ENCODE measurements at places on chromosomes 4 and X.

- DNase-seq, result no peak
Measured at GRCh38 chrX:133661962-133662839, 246.9 kb upstream of the GPC4 start.

GRCh38 chr4:147339100-147339499, 141.8 kb upstream of the EDNRA start:
- no peak for DNase-seq

DNA sequence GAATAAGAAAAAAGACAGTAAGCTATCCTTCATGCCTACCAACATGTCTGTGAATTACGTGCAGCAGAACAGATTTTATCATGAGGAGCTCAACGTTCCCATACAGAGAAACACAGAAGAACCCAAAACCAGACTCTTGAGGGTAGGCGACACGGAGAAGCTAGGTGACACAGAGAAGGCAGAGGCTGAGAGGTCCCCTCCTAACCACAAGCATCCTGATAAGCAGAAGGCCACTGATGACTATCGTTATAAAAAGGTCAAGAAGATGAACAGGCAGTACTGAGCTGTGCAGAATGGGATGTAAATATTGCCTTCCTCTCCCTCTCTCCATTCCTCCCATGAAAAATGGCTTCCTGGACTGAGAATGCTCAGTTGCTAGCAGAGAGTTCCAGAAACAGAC, 350.2 kb upstream of the BOD1L1 start:
- no peak for DNase-seq

GRCh38 chr4:159770969-159771368, 668.1 kb downstream of the RAPGEF2 start:
- no peak for DNase-seq

Data from H4 (cell line).